GM12878 (cell line): ENCODE measurements at places on chromosomes 6 and 20.
A peak's percentile ranks its signal among the peaks of the same experiment; 100 is the strongest.

GRCh38 chr6:93447874-93448273, 28.5 kb upstream of the EPHA7 start:
- DNase-seq, result no peak

DNA sequence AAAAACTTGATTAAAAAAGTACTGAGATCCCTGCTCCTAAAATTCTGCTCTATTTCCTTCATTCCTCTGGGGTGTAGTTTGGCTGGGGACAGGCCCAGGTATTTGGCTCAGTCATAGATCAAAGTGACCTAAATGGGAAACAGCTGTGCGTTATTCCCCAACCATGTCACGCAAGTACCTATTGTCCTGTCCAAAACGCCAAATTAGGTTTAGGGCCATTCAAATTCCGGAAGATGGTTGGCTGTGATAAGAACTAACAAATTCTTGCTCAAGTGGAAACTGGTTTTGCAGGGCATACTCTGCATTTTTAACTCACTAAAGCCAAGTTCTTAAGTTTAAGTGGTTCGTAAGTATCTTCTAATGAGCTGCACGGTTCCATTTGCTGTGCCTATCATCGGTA, 147.6 kb upstream of the TMEM170B start:
- no peak for DNase-seq

- DNase-seq, result no peak
Measured at GRCh38 chr20:8940326-8940725, 128.6 kb upstream of the PLCB4 start.

DNA sequence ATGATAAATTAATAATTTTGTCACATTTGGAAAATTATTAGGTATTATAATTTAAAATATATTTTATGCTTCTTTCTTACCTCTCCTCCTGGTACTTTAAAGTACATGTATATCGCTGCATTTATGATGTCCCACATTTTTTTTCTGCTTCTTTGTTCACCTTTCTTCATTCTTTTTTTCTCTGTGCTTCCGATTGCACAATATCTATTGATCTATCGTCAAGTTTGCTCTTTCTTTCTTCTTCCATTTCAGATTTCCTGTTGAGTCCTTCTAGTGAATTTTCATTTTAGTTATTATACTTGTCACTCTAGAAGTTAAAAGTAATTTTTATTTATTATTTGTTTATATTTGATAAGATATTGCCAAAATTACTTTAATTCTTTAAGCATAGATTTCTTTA, 441.0 kb upstream of the HS3ST5 start:
- DNase-seq, result no peak

DNA sequence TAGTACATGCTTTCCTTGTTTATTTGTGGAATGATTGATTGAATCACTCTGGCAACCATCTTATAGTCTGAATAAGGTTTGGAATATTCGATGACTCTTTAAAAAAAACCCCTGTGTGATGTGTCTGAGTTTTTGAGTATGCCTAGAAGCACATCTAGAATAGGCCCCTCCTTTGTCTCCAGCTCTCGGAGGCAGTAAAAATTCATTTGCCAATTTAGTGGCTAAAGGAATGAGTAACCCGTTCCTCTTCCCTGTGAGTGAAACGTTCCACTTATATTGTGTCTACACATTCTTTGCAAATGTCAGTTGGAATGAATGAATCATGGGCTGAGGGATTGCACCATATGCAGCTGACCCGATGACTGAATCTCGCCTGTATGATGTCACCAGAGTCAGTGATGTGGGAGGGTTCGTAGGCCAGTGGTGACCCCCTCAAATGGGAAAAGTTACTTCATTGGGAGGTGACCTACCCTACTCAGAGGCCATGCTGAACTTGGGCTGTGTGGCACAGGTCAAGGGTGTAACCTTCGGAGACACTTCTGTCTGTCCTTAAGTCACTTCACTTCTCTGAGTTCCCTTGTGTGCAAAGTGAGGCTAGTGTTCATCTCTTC, 21.6 kb downstream of the MOCS3 start:
- no peak for DNase-seq

- no peak for DNase-seq
Measured at GRCh38 chr6:9346923-9347322, 911.6 kb upstream of the SLC35B3 start.

- DNase-seq, result no peak
Measured at GRCh38 chr6:140475086-140475485, 1100.6 kb upstream of the CITED2 start.

GRCh38 chr6:89853068-89853467, 23.4 kb downstream of the CASP8AP2 start:
- no peak for DNase-seq

GRCh38 chr6:28880894-28881780, 42.6 kb downstream of the TRIM27 start:
- DNase-seq, result no peak

GRCh38 chr6:96762599-96762998, 74.7 kb downstream of the GPR63 start:
- DNase-seq, result no peak

- peak; percentile 77 for DNase-seq
Measured at GRCh38 chr20:44642203-44643153, 9.0 kb downstream of the ADA start.

GRCh38 chr6:148805777-148806176, 58.9 kb downstream of the UST start:
- DNase-seq, result no peak

DNA sequence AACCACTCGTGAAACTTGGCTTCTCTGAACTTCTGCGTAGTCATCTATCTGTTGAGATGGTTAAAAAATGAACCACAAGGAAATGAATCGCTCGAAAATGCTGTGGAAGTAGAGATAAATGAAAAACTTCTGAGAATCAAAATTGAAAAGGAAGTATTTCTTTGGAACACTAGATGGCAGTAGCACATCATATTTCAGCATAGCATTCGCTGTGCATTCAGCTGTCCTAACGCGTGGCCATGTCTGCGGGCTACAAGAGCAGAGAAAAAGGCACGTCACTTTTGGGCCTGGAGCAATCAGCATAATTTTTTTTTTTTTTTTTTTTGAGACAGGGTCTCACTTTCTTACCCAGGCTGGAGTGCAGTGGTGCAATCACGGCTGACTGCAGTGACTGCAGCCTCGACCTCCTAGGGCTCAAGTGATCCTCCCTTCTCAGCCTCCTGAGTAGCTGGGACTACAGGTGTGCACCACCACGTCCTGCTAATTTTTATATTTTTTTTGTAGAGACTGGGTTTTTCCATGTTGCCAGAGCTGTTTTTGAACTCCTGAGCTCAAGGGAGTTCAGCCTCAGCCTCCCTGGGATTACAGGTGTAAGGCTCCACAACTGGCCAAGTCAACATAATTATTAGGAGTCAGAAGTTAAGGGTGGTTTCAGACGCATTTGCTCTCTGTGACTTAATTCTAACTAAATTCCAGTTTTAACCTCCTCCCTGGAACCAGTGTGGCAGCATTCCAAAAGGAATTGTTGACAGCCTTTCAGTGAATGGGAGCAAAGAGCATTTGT, 8.8 kb upstream of the PERP start:
- peak; percentile 33 for DNase-seq

- DNase-seq, result no peak
Measured at GRCh38 chr6:30446259-30446658, 43.0 kb upstream of the HLA-E start.

- DNase-seq, result no peak
Measured at GRCh38 chr6:53744321-53744720, 50.5 kb upstream of the LRRC1 start.

GRCh38 chr6:133198725-133199124, 42.4 kb upstream of the EYA4 start:
- DNase-seq, result no peak

GRCh38 chr20:47181056-47181862, 175.2 kb downstream of the ZMYND8 start:
- no peak for DNase-seq

- no peak for DNase-seq
Measured at GRCh38 chr20:4770026-4770425, 48.3 kb downstream of the PRND start.

- DNase-seq, result no peak
Measured at GRCh38 chr6:85483846-85484245, 34.0 kb downstream of the NT5E start.

DNA sequence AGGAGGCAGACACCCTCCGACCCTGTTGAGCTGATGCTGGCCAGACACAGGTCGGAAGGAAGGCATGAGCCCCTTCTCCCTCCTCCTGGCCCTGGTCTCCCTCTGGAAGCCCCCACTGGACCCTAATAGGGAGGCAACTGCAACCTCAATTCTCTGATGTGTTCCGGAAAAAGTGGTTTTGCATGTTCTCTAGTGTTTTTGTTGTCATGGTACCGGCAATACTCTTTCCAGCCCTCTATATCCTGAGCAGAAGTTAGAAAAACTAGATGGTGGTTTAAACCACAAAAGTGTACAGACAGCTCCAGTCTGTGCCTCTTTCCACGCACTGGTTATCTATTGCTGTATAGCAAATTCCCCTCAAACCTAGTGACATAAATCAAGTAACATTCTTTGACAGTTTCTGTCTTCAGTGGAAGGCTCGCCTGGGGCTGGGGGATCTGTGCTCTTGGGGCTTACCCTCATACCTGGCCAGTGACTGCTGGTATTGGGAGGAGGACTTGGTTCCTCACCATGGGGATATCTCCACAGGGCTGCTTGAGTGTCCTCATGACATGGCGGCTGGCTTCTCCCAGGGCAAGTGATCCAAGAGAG, 37.0 kb downstream of the SYTL3 start:
- DNase-seq, result no peak

DNA sequence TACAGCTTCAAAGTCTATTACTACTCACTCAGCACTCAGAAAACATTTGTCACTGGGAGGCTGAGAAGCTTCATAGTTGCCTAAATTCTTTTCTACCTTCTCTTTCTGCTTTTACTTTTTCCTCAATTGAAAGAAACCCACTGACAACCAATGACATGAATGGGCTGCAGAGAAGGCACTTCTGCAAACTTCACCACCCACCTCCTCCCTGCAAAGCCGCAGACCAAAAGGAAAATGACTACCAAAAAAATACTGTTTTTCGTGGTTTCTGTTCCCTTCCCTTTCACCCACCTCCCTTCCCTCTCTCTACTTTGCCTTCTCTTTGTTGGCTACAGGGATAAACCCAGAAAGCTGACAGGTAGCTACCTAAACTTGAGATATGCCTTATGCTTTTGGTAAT, 3.2 kb downstream of the GNAS-AS1 start:
- DNase-seq, result no peak

- no peak for DNase-seq
Measured at GRCh38 chr6:161395716-161396231, 121.9 kb upstream of the AGPAT4 start.

DNA sequence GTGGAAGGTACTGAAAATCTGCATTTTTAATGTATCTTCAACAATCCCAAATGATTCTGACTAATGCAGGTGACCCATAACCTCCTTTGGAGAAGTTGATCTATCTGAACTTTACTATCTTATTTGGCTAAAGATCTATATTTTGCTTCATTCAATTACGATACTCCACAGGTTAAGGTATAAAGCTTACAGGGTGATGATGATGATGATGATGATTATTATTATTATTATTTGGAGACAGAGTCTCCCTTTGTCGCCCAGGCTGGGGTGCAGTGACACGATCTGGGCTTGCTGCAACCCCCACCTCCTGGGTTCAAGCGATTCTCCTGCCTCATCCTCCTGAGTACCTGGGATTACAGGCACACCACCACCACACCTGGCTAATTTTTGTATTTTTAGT, 13.1 kb downstream of the TOP1 start:
- no peak for DNase-seq

- DNase-seq, result peak; percentile 21
Measured at GRCh38 chr20:53547664-53548239, 45.9 kb downstream of the ZNF217 start.

DNA sequence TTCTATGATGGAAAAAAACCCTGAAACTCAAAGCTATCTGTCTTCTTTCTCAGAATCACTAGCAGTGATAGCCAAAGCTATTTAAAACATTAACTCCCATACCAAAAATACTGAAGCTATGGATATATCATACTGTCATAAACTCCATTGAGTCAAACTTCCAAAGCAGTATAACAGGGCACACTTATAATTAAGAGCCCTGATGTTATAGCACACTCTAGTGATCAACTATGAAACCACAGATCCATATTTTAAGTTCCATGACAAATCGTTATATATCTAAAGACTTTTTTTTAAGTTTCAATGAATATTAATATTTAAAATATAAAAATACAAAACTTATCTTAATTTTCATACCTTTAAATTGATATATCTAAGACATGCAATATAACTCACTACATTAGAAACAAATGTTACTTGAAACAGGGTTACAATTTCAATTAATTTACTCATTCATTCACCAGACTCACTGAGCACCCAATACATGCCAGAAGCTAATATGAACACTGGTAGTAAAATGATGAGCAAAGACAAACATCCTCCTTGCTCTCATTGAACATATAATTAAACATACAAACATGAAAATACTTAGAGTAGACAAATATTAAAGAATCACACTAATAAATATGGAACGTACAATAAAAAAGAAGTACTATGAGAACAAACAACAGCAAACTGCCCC, 69.3 kb downstream of the IBTK start:
- no peak for DNase-seq

DNA sequence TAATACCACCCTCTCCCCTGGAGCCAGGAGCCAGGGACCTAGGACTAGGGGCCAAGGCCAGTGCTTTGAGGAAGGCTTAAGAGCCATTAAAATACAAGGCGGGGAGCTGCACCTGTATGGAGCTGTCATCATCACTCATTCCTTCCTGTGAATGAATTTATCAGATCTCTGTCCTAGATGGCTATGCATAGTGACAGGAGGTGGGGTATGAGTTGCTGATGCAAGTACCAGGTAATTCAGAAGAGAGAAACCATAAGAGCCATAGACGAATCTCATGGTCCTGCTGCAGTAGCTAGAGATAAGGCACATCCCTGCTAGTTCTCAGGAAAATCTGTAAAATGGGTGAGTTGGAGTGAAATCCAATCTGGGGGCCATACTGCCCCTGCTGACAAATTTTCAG, 10.3 kb downstream of the GRM4 start:
- DNase-seq, result no peak

DNA sequence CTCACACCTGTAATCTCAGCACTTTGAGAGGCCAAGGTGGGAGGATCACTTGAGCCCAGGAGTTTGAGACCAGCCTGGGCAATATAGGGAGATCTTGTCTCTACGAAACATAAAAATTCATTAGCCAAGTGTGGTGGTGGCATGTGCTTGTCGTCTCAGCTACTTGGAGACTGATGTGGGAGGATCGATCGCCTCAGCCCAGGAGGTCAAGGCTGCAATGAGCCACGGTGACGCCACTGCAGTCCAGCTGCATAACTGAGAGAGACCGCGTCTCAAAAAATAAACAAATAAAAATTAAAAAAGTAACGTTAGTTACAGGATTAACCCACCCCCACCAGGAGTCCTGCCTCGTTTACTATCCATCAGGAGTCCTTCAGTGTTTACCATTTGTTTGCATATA, 345.1 kb downstream of the BTBD3 start:
- DNase-seq, result no peak

DNA sequence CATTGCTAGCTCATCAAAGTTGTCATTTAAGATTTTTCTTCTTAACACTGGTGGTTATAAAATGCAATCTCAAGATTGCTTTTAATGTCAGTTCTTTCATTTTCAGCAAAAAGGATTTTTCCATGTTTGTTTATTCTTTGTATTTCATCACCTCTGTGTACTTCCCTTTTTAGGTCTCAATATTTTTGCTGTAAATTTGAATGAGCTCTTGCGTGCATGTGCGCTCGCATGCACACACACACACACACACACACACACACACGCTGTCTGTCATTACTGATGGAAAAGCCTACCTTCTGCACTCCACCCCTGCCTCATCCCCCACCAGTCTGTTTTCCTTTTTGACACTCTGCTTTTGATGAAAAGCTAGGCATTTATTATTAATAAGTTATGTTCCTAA, 85.3 kb upstream of the FYN start:
- DNase-seq, result no peak

- DNase-seq, result no peak
Measured at GRCh38 chr20:13877793-13878192, 93.0 kb downstream of the NDUFAF5 start.
